MV-4-11 (cell line): ENCODE measurements at places on chromosomes 6 and 20.
A peak's percentile ranks its signal among the peaks of the same experiment; 100 is the strongest.

GRCh38 chr6:167788563-167788903 lies 38.2 kb upstream of the AFDN start:
- no peak for DNase-seq

DNA sequence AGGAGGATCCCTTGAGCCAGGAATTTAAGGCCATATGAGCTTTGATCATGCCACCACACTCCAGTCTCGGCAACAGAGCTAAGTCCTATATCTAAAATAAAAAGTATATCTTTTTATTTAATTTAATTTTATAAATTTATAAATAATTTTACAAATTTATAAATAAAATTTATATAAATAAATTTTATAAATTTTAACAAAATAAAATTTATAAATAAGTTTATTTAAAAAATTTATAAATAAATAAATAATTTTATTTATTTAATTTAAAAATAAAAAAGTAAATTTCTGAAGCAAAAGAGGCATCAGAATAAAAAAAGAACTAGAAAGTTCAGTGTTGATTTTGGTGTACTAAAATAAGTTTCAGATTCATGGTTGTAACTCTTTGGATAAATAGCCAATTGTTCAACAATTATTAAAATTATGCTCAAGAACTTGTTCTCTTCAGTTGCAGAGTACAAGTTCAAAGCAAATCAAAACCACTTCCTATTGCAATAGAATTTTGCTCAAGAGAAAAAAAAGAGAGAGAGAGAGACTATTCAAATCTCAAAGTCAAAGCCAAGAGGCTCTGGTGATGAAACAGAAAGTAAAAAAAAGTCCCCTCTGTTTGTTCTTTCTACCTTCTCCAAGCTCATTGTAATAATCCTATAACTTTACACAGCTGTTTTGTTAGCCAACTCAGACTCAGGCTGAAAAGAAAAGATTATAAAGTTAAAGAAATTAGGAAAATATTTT lies 547.5 kb upstream of the ADGRB3 start:
- peak; percentile 83 for DNase-seq

DNA sequence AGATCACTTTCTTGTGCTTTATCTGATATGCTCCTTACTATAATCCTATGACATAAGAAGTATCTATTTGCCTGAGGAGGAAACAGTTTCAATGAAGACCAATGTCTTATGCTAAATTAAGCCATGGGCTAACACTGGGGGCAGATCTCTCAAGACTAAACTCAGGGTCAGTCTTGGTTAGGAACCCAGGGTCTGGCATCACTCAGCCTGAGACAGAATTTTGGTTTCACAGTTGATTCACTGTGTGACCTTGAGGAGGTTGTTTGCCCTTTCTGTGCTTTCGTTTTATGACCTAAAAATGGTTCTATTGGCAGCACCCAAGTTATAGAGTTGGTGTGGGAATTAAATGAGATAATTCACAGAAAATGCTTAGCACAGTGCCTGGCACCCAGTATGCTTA lies 4.9 kb upstream of the BCAS1 start:
- no peak for DNase-seq

GRCh38 chr20:51329845-51330244 lies 212.7 kb downstream of the NFATC2 start:
- DNase-seq, result no peak

GRCh38 chr20:23255106-23255505 lies 95.5 kb upstream of the NXT1 start:
- DNase-seq, result peak; percentile 46

DNA sequence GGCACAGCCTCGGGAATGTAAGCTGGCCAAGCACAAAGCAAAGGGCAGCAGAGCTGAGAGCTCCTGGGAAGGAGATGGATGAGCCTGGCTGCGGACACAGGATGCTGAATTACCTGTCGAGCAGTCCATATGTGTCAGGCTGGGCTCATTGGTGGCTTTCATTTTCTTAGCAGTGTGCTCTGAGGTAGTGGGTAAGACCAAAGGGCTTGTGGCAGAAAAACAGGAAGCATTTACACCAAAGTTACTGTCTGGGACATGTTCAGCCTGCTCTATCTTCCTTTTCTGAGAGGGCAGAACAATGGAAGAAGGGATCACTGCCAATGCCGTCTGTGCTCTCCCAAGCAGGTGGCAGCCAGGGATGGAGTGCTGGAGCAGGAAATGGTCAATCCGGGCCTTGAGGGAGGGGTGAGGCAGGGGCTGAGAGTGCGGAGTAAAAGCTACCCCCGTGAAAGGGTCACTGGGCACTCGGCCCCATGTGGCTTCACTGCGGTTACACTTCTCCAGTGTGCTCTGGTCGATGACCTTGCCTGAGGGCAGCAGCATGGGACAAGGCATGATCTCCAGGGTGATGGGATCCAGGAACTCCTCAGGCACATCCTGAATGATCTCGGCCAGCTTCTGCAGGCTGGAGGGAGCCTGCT lies 36.9 kb upstream of the AVP start:
- peak; percentile 62 for DNase-seq

DNA sequence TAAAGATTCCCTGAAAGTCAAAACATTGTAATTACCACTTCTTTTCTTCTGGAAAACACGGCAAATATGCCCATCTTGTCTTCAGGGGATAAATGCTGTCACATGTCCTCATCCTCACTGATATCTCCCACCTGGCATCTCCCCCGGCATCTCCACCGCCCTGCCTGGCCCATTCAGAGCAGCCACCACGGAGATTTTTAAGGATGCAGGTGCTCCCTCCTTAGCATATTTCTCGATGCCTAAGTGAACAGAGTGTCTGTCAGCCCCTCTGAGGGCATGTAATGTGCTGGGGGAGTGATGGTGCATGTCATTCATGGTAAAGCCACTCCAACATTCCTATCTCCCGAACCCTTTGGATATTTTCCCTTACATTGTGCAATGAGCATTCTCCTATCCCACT lies 215.5 kb downstream of the PREX1 start:
- DNase-seq, result no peak

DNA sequence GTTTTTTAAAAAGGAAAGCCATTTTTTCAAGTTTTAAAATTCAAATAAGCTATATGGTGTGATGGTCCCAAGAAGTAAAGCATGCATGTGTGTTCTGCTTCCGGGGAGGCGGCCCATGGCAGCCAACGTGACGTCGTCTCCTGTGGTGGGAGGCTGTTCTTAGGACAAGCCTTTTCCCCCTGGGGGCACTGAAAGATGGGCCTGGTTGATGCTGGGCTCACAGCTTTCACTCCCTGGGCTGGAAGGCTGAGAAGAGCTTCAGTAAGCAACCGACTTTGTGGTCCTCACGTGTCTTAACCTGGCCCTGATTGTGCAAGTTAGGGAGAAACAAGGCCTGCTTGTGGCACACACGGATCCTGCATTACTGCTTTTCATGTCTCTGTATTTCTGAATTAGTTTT lies 84.1 kb downstream of the SMOC2 start:
- DNase-seq, result no peak

DNA sequence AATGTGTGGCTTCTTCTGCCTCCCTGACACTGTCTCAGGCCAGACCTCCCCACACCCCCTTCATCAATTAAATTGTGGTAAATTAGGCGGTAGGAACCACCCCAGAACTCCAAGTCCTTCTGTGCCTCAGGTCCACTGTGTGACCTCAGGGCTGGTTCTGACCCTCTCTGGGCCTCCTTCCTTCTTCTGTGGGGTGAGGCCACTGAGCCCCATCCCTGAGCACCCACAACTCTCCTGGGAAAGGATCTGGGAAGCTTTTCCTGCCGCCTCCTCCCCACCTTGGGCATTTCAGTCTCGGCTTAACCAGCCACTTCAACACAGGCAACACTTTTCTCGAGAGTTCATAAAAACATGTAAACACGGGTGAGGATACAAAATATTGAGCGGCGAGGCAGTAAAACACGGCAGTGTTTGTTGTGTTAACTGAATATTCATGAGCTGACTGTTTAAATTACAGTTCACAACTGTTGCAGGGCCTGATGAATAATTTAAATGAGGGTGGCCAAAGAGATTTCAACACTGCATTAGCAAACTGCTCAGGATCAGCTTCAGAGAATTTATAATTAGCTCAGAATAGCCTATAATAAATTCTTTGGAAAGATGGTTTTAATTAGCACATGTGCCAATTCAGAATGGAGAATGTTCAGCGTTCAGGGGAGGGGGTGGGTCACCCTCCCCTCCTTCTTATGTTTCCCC lies 112.1 kb downstream of the TOX2 start:
- no peak for DNase-seq

- DNase-seq, result no peak
Observed at GRCh38 chr6:11485271-11485670, 52.3 kb upstream of the TMEM170B start.

DNA sequence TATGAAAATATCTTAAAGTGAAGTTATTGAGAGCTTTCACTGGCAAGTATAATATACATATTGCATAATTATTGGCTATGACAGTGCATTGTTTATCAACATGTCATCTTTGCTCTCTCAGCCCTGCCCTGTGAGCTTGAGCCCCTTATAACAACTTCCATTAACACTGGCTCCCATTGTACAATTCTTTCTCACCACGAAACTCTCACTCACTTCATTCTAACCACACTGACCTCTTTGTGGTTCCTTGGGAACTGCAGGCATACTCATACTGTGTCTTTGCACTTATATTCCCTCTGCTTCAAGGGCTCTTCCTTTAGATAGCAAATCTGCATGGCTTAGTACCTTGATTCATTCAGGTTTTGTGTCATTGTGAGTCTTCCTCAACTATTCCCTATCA lies 411.8 kb downstream of the CDKAL1 start:
- peak; percentile 59 for DNase-seq

DNA sequence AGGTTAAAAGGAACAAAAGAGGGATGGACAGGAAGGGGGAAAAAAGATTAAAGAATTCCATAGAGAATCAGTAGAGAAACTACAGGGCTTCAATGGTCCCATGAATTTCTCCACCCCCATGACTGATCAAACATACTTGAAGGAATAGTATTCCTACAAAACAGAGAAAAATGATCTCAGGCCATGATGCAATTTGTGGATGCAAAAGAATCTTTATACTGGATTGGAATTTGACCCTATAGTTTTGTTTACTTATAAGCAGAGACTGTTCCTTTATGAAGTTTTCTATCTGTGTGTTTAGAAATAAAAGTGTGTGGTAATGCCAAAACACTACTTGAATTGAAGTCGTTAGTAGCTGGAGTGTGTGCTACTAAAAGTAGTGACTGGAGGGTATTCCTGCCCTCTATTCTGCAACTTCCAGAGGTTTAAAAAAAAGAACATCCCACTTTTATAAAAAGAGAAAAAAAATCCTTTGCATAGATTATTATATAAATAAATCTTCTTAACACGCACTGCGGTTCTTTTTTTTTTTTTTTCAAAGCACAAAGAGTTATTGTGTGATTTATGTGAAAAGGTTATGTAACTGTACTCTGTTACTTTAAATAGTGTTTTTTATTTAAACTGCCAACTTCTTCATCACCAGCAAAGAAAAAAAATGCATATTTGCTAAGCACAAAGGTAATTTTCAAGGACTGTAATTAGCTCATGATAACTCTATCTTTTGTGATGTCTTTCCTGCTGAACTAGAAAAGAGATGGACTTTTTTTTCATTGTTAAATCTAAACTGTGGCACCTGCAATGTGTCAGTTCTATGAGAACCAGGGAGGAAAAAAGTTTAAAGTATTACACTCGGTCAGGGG lies 214.5 kb upstream of the CITED2 start:
- peak; percentile 53 for DNase-seq

GRCh38 chr6:4487538-4487937 lies 288.7 kb upstream of the CDYL start:
- DNase-seq, result no peak

- peak; percentile 6 for DNase-seq
Observed at GRCh38 chr6:38307740-38308139, 332.0 kb downstream of the BTBD9 start.

- DNase-seq, result no peak
Observed at GRCh38 chr6:4169028-4169789, 33.8 kb upstream of the ECI2 start.

- DNase-seq, result no peak
Observed at GRCh38 chr6:168302534-168302933, 17.0 kb downstream of the DACT2 start.

- no peak for DNase-seq
Observed at GRCh38 chr6:100194535-100194934, 200.5 kb upstream of the MCHR2 start.

DNA sequence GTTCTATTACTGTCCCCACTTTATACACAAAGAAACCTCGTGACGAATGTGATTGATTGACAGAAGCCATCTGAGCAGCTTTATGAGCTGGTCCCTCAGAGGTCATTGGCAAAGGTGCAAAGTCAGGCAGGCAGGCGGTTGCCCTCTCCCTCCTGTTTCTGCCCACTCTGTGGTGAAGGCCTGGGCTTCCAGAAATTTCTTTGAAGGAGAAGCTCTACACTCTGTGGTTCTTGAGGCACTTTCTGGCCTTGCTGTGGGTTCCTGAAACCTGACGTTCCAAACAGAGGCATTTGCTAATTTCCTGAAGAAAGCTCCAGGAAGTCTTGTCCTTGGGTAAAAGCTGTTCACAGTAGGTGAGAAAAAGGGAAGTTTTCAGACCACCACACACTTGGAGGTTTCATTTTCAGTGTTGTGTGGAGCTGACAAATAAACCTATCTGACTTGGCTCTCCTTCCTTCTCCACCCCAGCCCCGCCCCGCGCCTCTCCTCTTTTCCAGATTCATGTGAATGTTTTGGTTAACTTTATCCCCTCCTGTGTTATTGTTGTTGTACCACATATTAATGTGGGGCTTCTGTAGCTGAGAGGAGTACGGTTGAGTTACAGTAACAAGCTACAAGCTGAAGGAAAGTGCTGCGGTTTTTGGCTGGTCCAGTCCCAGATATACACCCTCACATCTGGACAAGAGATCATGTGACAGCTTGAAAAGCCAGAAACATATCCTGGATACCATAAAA lies 274.1 kb downstream of the CLIC5 start:
- peak; percentile 99 for DNase-seq

DNA sequence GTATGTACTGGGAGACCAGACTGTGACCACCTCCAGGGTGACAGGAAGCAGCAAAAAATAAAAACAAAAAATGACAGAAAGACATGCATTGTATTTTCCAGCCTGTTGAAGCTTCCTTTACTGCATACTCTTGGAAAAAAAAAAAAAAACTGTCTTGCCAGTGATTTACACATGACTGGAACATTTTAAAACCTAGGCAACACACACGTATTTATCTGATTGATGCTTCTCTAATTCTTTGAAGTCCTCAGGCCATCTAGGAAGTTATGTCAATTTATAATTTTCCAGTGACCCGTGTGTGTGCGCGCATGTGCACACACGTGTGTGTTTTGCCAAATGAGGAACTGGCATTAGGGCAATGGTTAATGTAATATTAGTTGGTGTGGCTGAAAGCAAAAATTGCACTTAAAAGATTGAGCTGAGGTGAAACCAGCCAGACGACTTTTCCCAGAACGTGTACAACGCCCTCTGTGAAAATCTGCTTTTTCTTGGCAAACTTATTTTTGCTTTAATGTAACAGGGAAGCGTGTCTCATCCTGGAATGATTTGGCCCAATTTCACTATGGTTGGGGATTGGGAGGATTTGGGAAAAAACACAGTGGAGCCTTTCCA lies 315.2 kb downstream of the TFAP2A start:
- peak; percentile 55 for DNase-seq

- no peak for DNase-seq
Observed at GRCh38 chr6:156185113-156185512, 592.1 kb upstream of the ARID1B start.

- no peak for DNase-seq
Observed at GRCh38 chr6:158287047-158287446, 25.2 kb upstream of the TULP4 start.

- no peak for DNase-seq
Observed at GRCh38 chr20:23794841-23795240, 31.7 kb downstream of the CST2 start.

GRCh38 chr6:9927275-9927674 lies 487.6 kb downstream of the TFAP2A start:
- DNase-seq, result no peak
